Activated T-cell treated with anti-CD3 and anti-CD28 coated beads for 48 hours (primary cell): ENCODE measurements at places on chromosomes 1 and 21.

DNA sequence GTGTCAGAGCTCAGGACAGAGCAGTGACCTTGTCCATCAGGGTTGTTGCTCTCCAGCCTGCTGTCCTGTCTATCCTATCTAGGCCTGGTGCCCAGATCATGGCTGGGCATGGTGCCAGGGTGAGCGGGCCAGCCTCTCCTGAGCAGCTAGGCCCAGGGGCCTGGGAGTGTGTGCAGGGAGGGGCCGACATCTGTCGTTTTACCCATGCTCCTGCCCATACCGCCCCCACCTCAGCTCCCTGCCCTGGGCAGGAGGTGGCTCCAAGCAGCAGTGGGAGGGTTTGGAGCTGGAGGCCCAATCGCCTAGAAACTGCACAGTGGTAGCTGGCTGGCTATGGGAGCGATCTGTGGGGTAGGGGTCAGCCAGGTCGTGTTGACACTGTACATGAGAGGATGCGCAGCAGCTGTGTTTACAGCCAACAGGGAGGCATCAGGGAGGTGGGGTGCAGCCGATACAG lies 6.5 kb downstream of the INSRR start:
- DNase-seq, result no peak

DNA sequence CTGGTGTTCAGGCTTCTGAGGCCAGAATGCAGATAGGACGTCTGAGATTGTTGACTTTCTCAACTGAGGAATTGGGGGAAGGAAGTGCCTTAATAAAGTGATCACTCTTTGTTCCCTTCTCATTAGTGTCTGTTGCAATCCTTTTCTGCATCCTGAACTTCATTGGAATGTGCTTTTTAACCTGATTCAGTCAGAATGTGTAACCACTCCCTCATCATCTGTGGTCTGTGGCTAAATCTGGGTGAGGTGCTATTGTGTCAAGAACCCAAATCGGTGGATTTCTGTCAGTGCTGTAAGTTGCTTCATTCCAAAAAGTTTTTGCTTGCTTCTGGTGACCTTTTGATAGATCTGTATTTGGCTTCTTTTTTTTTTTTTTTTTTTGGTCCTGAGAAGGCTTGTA lies 38.2 kb downstream of the ARID1A start:
- no peak for DNase-seq

DNA sequence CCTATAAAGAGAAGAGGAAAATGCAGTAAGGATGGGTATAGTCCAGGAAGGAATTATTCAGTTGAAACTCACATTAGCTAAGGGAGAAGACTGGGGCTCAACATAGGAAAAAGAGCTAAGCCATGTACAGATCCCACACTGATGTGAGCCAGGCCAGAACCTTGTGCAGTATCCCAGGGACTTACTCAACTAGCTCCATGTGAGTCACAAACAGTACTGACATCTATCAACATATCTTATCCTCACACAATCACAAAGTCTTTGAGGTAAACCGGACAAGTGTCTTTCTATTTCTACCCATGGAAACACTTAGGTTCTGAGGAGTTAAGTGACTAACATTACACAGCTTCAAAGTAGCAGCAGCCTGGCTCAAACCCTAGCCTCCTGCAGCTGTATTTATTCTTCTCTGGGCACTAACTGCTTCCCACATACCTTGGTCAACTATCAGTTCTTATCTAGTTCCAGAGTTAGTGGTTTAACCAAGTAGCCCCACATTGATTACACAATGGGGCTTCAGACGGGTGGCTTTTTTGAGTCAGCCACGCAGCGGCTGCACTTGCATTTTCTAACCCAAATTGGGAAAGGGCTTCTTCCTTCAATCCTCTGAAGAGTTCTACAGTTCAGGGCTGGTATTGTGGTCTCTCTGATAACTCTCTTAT lies 9.5 kb downstream of the CD5L start:
- DNase-seq, result no peak

GRCh38 chr1:11623702-11624101 lies 30.5 kb downstream of the FBXO2 start:
- DNase-seq, result no peak

- DNase-seq, result no peak
Measured at GRCh38 chr1:31196685-31197084, 43.0 kb downstream of the NKAIN1 start.

- DNase-seq, result no peak
Measured at GRCh38 chr1:81023187-81023724, 777.5 kb upstream of the ADGRL2 start.

DNA sequence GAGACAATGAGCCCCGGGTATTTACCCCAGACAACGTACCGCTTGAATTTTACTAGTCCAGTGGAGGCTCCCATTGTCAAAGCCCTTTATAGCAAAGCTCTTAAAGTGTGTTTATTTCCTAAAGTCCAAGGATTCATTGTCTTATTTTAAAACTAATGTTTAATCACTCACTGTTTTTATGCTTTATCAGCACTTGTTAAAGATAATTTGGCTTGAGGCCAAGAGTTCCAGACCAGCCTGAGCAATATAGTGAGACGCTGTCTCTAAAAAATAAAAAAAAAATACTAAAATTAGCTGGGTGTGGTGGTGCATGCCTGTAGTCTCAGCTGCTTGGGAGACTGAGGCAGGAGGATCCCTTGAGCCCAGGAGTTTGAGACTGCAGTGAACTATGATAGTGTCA lies 202.8 kb downstream of the RYR2 start:
- DNase-seq, result no peak

DNA sequence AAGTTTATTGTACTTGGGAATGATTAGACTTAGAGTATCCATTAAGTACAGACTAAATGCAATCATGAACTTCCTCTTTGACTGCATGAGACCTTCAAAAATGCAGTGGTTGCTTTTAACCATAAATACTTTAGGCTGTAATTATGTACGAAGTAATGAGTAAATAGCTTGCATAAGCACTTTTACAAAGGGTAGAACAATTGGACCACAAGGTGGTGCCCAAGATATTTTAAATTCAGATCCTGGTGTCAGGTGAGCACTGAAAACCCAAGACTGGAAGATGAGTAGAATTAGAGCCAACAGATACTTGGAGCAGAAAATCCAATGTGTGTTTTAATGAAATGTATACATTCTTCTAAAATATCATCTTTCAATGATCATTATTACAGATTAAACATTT lies 43.4 kb upstream of the RHOU start:
- DNase-seq, result no peak

GRCh38 chr1:68608289-68608688 lies 111.4 kb upstream of the DEPDC1 start:
- DNase-seq, result no peak

GRCh38 chr1:172135076-172135672 lies 285.3 kb upstream of the C1orf105 start:
- no peak for DNase-seq

DNA sequence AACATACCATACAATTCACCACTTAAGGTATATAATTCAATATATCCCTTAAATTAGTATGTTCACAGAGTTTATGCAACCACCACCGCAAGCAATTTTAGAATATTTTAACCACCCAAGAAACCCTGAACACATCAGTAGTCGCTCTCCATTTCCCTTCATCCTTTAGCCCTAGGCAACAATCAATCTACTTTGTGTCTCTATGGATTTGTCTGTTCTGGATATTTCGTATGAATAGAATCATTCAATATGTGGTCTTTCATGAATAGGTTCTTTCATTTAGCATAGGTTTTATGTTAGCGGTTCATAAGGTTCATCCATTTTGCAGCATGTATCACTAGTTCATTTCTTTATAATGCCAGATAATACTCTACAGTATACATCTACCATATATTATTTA lies 4.2 kb upstream of the DPT start:
- DNase-seq, result no peak

- DNase-seq, result no peak
Measured at GRCh38 chr1:78060857-78061563, 15.2 kb downstream of the GIPC2 start.

- no peak for DNase-seq
Measured at GRCh38 chr21:43619856-43620255, 39.4 kb downstream of the HSF2BP start.

DNA sequence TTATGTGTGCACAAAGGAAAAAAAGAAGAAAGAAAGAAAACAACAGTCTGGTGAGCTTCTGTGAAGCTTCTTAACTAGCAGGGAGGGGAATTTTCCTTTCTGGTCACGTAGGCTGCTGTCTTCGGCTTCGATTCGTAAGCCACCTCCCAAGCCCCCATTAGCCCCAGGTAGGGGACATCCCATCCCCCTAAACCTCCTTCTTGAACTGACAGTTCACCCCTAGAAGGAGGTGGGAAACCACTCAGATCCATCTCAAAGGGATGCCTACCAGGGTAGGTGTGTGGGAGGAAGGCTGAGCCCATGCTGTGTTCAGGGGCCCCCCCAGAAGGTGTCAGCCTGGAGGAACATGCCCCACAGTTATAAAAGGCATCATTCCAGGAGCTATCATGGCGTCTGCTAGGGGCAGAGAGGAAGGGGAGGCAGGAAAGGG lies 25.8 kb downstream of the CD247 start:
- no peak for DNase-seq

DNA sequence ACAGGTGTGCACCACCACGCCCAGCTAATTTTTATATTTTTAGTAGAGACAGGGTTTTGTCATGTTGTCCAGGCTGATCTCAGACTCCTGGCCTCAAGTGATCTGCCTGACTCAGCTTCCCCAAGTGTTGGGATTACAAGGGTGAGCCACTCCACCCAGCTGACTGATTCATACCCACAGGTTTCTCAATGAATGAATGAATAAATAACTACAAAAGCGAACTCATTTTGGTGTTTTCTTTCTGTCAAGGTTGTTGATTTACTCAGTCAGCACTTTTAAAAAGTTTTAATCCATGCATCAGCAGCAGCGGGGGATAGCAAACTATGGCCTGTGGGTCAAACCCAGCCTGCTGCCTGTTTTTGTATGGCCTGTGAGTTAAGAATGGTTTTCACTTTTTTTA lies 217.5 kb downstream of the FAF1 start:
- no peak for DNase-seq

- DNase-seq, result no peak
Measured at GRCh38 chr1:156461781-156462647, 38.6 kb downstream of the MEF2D start.

DNA sequence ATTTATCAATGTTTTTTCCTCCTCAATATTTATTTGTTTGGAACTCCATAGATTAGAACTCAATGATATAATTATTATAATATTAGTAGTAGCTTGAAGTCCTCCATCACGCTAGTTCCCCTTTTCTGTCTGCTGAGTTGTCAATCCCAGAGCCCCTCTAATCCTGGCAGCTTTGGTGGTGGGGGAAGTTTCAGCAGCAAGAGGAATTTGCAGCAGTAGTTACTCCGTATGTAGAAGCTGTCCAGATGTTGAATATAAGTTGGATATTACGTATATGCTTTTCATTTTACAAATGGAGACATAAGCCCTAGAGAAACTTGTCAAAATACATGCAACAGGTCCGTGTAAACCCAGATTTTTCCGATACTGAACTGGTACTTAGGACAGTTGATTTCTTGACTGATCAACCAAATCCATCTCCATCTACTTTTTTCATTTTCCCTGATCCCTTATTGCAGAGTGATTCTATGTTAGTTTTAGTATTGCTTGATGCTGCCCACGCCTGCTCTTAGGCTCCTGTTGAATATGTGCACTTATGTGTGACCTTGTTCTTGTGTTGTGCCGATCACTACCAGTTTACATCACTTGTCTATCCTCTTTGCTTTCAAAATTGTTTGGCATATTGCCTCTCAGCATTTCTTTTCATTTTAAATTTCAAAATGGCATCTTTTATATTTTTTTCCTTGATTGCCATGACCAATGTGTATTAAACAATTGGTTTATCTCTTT lies 28.1 kb downstream of the SMAP2 start:
- no peak for DNase-seq

DNA sequence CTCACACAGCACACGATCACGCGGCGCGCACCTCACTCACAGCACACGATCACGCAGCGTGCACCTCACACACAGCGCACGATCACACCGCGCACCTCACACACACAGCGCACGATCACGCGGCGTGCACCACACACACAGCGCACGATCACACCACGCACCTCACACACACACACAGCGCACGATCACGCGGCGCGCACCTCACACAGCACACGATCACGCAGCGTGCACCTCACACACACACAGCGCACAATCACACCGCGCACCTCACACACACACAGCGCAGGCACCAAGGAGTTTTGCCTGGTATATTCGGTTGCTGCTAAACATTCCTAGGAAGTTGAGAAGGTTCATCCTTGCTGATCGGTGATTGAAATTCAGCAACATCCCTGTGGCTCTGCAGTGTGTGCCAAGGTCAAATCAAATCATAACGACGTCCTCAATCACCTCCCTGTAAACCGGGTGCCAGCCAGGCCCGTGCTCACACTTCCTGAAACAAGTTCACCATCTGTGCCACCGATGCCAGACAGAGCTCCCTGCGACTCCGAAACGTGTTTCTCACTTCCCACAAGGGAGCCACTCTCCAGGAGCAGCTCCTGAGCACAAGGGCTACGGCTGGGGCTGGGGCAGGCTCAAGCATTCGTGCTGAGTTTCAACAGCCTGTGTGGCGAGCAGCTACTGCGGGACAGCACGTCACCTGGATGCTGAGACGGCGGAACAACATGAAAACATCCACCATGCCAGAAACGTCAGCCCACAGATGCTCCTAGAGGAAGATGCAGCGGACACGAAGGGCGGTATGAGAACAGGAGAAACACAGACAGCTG lies 30.2 kb downstream of the WDR4 start:
- no peak for DNase-seq

- DNase-seq, result no peak
Measured at GRCh38 chr1:61638911-61639605, 85.9 kb downstream of the TM2D1 start.

- DNase-seq, result no peak
Measured at GRCh38 chr1:41366455-41367287, 5.4 kb downstream of the FOXO6 start.

GRCh38 chr1:116330342-116330652 lies 42.7 kb upstream of the ATP1A1 start:
- DNase-seq, result no peak

GRCh38 chr21:28747464-28747863 lies 245.2 kb downstream of the LTN1 start:
- DNase-seq, result no peak

GRCh38 chr21:37270576-37271365 lies 3.6 kb upstream of the VPS26C start:
- no peak for DNase-seq

DNA sequence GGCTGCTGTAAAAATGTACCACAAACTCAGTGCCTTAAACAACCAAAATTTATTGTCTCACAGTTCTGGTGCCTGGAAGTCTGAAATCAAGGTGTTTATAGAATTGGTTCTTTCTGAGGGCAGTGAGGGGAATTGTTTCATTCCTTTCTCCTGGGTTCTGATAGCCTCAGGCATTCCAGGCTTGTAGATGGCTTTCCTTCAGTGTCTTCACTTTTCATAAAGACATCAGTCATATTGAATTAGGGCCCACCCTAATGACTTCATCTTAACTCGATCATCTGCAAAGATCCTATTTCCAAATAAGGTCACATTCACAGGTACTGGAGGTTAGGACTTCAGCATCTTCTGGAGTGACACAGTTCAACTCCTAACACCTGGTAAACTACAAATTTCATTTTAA lies 15.0 kb downstream of the CDKN2C start:
- no peak for DNase-seq
